ENCODE measurements at places on chromosomes 13 and 19.

- DNase-seq: no peak
Measured at GRCh38 chr13:30148171-30148754, 159.1 kb downstream of the KATNAL1 start.

GRCh38 chr13:109166804-109167203 is 537.4 kb downstream of the MYO16 start:
- no peak for DNase-seq

DNA sequence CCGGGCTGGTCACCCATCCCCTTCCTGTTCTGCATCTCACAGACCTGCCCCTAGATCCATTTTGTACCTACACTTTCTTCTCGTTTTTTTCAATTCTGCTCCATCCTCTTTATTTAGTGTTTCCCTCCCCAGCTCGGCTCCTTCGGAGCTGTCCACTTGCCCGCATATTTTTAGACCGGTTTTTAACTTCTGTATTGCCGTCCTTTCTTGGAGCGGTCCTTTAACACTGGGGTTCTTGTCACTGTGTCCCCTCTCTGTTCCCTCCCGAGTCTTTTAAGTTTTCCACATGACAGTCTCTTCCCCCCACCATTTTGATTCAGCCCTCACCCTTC is 1.7 kb downstream of the ARHGAP35 start:
- no peak for DNase-seq

GRCh38 chr13:47298506-47298905 is 401.7 kb upstream of the HTR2A start:
- no peak for DNase-seq

DNA sequence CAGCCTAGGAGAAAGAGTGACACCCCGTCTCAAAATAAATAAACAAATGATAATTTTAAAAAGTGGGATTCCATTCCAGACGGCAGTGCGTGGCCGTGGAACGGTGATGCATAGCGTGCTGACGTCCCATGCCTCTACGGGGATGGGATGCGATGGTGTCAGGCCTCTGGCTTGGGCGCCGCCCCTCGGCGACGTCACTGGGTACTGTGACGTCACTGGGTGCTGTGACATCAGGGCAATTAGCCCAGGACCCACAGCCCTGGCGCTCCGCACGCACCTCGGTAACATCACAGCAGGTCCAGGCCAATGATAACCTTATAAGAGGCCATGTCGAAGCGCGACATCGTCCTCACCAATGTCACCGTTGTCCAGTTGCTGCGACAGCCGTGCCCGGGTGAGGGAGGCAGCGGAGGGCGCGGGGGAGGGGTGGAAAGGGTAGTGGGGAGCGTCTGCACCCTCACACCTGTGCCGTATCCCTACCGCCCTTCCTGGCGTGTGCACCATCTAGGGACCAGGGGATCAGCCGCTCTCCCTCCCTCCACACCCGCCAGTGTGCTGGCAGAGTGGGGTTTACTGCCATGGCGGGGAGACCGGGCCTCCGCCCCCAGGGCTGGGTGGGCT is at the start of gene GAPDHS:
TSS of gene GAPDHS (plus strand) at position 256 of the 621 bp plus-strand sequence. CDS start at position 328, 72 bp downstream.
- DNase-seq: no peak

GRCh38 chr13:32720026-32720425 is 133.8 kb downstream of the PDS5B start:
- no peak for DNase-seq
